Psoas muscle (tissue), 8 donors: ENCODE measurements at places on chromosomes 5 and 9. TPM values are rescaled to one million over a fixed set of nuclear protein-coding genes. Genes with fewer than 3 reads are reported as not detected.

The PSD2 gene
- 0.04 TPM for total RNA-seq

The ANGPTL2 gene
- 15.0 TPM for total RNA-seq

The C9orf153 gene
- 0.13 TPM for total RNA-seq

The RUSC2 gene
- 34.4 TPM for total RNA-seq

The MARVELD2 gene
- total RNA-seq, result 0.25 TPM

The CCDC192 gene
- total RNA-seq, result not detected

The IL33 gene
- total RNA-seq, result 4.0 TPM

The NCS1 gene
- 3.2 TPM for total RNA-seq

The TAS2R1 gene
- not detected for total RNA-seq

The IL7R gene
- 1.9 TPM for total RNA-seq

The BTNL9 gene
- total RNA-seq, result 10.4 TPM

The FOXD4L5 gene
- total RNA-seq, result 0.20 TPM

The TMEM215 gene
- total RNA-seq, result not detected

The RGP1 gene
- 38.8 TPM for total RNA-seq

The C9 gene
- 0.24 TPM for total RNA-seq

The SPAG8 gene
- 0.95 TPM for total RNA-seq

The GLRA1 gene
- not detected for total RNA-seq

The CDC14B gene
- 10.7 TPM for total RNA-seq

The GABRB2 gene
- total RNA-seq, result 0.05 TPM

The STK10 gene
- total RNA-seq, result 6.9 TPM

The CAVIN4 gene
- total RNA-seq, result 230 TPM

The LRRC14B gene
- 8.5 TPM for total RNA-seq

The INSYN2B gene
- total RNA-seq, result not detected

The PPP3R2 gene
- total RNA-seq, result not detected

The PAEP gene
- total RNA-seq, result not detected

The IFNA5 gene
- not detected for total RNA-seq

The GABRA1 gene
- total RNA-seq, result not detected

The PCDHB16 gene
- 0.56 TPM for total RNA-seq

The CLIC3 gene
- 0.38 TPM for total RNA-seq

The MCTP1 gene
- 4.5 TPM for total RNA-seq

The ORM1 gene
- not detected for total RNA-seq

The PCDHA13 gene
- not detected for total RNA-seq

The SPATA31E1 gene
- total RNA-seq, result not detected

The IL13 gene
- total RNA-seq, result not detected

The MED22 gene
- total RNA-seq, result 9.5 TPM

The SLIT3 gene
- total RNA-seq, result 2.6 TPM

The CTNND2 gene
- total RNA-seq, result 0.14 TPM
